ENCODE measurements at places on chromosomes 4 and X.

GRCh38 chr4:39812500-39812899, 114.6 kb downstream of the UBE2K start:
- DNase-seq, result no peak

DNA sequence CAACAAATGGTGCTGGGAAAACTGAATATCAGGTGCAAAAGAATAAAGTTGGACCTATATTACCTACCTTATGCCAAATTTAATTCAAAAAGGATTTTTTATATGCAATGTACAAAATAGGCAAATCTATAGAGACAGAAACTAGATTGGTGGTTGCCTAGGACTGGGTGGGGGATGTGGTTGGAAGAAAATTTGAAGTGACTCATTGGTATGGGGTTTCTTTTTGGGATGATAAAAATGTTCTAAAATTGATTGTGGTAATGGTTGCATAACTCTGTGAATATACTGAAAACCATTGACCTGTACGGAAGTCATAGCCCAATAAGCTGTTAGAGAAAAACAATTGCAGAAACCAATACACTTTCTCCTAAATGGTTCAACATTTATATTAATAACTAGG, 72.1 kb downstream of the COL4A5 start:
- DNase-seq, result no peak

GRCh38 chr4:151951671-151952050, 190.9 kb upstream of the GATB start:
- no peak for DNase-seq

DNA sequence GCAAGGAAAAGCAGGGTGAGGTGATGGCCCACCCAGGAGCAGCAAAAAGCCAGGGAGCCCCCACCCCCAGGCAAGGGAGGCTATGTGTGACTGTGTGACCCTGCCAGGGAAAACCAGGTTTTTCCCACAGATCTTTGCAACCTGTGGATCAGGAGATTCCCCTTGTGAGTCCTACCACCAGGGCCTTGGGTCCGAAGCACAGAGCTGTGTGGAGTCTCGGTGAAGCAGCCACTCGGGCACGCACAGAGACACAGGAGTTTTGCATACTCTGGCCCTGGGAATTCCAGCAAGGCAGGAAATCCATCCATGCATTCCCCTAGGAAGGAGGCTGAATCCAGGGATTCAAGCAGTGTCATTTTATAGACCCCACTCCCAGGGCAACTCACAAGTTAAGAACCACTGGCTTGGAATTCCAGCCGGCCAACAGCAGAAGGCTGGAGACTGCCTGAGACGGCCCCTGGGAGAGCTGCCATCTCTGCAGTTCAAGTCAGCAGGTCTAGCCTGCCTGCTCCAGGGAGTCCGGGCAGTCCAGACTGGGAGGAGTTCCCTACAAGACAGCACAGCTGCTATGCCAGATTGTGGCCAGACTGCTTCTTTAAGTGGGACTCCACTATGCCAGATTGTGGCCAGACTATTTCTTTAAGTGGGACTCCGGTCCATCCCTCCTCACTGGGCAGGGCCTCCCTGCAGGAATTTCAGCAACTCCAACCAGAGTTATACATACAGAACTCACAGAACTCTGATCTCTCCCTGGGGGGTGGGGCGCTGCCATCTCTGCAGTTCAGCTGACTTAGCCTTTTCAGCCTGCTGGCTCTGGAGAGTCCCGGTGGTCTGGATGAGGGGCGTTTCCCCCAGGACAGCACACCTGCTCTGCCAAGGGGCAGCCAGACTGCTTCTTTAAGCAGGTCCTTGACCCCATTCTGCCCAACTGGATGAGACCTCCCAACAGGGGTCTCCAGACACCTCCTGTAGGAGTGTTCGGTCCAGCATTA, 85.1 kb upstream of the ADAD1 start:
- DNase-seq, result no peak

DNA sequence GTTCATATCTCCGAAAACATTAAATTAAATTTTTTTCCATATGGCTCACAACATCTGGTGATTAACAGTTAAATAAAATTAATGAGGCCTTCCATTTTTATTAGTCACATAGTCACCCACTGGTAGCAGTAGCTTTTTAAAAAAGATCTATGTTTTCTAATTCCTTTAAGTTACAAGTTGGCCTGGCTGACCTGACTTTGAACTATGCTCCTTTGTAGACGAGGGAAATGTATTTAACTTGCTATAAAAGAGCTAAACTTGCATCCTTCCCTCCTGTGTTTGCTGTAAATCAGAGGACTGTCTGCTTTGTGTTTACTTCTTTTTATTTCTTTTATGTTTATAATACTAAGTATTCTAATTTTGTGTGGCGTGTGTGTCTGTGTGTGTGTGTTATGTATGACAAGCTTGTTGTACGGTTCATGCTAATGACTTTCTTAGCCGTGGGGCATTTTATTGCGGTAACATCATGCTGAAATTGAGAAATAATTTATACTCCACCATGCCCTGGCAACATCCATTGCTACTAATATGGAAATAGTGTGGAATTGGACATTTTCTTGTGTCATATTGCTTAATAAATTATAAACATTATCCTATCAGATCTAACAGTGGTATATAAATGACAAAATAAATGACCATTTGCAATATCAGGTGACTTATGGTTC, 241.7 kb downstream of the SNCA start:
- DNase-seq, result no peak

DNA sequence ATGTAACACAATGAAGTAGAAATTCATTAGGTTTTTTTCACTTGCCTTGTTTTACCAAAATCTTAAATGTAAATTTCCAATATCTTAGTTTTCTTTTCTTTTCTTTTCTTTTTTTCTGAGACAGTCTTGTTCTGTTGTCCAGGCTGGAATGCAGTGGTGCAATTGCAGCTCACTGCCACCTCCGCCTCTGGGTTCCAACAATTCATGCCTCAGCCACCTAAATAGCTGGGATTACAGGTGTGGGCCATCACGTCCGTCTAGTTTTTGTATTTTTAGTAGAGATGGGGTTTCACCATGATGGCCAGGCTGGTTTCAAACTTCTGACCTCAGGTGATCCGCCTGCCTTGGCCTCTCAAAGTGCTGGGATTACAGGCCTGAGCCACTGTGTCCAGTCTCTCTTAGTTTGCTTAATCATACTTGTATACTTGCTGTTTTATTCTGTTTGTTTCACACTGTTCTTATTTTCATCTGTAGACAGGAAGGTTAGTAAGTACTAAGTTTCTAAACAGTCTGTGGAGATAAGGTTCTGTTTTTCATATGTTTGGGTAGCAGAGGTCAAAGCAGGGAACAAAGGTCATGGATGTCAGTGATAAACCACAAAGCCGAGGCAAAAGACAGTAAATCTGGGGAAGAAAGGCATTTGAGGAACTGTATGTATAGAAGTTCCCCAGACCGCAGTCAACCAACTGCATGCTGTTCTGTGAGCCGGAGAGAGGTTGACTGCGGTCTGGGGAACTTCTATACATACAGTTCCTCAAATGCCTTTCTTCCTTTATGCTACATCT, 129.1 kb downstream of the CBR4 start:
- DNase-seq, result no peak

GRCh38 chrX:38675856-38676255, 114.5 kb downstream of the TSPAN7 start:
- no peak for DNase-seq

DNA sequence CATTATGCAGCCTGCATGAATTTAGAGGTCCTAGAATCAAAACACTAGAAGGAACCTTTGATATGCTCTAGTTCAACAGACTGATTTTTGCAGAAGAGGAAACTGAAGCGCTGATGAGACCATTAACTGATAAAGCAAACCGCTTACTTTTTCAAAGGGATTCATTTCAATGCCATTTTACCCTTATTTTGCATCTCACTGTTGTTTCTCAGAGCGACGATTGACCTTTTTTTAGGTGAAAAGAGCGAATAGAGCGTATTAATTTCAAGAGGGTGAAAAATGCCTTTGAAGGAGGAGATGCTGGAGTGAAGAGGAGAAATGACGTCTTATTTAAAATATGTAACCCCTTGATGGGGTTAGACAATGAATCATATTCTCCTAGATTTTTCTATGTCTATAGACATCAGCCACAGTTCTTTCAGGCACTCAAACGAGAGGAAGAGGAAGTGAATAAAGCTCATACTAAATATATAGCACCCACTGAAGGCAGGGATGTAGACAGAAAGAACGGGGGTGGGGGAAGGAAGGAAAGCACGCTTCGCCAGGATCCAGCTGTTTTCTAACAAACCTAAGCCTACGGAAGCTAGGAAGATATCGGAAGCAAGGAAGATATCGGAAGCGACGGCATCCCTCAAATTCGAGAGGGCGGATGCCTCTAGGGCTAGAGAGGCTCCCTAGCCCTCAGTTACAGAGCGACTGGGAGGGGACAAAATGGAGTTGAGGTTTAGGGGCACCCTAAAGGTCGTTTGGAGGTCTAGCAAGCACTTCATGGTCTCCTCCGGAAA, 848 bp downstream of the ACSL4 start:
- DNase-seq, result no peak

DNA sequence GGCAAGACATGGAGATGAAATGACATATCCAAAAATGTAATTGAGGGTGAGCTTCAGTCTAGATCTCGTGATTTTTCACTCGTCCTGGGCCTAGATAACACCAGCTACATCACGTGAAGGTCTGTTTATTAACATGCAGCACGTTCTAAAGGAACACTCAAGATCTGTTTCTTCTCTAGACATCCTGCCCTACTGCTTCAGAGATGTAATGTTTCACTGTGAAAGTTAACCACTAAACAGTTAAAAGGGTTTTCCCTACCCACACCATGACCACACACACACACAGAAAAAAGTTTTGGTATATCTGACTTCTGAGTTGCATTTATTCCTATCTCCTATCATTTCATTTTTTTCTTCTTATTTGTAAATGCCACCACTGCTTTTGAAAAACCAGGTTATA, 52.3 kb upstream of the SMIM31 start:
- no peak for DNase-seq

DNA sequence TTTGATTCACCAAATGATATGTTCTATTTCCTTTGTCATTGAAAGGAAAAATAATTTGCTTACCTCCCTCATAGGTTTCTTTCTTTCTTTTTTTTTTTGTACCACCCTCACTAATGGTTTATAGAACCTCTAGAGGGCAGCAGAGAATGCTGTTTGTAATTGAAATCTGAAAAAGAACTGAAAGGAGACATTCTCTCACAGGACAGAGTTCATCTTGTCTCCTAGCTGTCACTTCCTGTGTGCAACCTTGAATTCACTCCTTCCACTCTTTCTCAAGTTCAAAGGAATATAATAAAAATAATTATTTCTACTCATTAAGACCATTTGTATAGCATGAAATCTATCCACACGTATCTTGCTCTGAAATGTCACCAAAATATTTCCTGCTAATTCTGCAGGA, 51.0 kb downstream of the GUCY1B1 start:
- DNase-seq, result peak; percentile 48

DNA sequence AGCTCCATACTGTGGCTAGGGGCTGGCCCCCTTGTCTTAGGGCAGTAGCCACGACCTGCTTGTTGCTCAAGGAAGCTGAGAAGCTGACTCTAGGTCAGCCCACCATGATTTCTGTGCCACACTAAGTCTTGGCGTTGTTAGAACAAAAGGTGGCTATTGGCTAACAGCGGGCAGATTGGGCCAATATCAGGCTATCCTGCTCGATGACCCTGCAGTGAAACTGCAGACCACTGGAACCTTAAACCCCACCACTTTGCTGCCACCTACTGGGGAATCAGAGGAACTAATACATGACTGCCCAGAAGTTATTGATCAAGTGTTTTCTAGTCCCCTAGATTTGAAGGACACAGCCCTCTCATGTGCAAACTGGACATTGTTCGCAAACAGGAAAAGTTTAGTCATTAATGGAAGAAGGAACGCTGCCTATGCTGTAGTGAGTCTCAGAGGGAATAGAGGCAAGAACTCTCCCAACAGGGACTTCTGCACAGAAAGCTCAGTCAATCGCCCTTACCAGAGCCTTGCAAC, 17.0 kb upstream of the PAPSS1 start:
- no peak for DNase-seq

DNA sequence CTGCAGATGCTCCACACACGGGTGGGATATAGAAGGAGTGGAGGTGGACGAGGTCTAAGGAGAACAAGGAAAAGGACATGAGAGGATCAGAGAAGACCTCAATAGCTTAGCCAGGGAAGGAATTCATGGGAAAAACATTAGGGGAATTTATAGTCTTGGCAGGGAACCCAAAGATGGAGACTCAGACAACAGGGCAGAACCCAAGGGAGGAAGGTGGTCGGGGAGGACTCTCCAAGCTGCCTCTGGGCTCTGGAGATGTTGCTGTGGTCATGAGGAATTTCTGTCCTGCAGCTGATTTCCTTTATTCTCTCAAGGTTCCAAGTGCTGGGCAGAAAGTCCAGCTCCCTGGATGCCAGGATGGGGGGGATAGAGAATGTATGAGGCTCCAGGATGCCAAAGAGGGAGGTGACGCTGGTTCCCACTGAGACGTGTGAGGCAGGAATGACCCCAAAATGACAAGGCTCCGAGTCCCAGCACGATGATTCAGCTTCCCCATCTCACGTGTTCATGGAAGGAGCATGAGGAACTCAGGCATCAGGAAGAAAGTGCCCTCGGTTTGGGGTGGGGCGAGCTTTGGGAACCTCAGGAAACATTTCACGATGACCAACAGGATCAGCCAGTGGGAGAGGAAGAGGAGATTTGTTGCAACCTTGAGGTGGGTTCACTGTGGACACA, 57.0 kb upstream of the PPP2R3B start:
- no peak for DNase-seq

DNA sequence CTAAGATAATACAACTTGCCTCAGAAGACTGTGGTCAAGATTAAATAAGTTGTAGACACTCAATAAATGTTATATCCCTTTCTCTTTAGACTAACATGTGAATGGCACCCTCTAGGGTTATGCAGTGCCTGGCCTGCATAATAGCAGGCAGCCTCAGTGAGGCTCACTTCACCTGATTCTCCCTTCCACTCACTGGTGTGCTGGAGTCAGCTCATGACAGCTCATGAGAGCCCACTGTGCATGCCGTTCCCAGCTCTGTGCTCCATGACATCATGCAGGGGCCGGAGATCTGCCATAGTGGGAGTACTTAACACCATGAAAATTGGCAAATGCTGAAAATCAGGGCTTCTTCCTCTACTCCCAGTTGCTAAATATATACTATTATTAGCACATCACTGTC, 64.5 kb downstream of the TEC start:
- DNase-seq, result no peak

- DNase-seq, result no peak
Measured at GRCh38 chr4:92172203-92172602, 131.6 kb upstream of the GRID2 start.

- no peak for DNase-seq
Measured at GRCh38 chrX:136936183-136936549, 55.6 kb upstream of the RBMX start.
